ENCODE measurements at places on chromosomes 4 and X.

DNA sequence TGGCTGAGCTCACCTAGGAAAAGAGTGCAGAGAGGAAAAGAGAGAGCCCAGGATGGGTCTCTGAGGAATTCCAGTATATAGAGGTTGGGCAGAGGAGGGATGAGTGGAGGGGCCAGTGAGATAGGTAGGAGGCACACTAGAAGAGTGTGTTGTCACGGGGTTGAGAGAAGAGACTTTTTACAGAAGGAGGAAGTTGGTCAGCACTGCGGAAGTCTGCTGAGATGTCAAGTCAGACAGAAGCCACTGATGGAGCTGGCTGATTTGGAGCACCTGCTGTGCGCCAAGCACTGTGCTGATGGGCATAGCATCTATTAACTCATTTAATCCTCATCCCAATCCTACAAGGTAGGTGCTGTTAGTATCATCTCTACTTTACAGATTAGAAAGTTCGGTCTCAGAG lies 60.4 kb downstream of the EFNB1 start:
- no peak for DNase-seq

DNA sequence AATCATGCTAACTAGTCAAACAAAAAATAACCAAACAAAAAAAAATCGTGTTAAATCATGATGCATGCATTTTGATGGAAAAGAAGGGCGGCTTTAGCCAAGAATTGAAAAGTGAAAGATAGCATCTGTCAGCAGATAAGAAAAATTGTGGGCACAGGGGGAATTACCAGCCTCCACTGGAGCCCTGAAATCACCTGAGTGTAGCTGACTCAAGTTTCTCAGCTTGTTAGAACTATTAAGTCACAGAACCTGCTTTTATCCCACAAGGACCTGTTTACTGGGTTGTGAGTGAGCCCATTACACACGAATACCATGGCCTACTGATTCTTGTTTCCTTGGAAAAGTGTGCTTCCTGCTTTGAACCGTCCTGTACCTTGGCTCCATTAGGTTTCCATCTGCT lies 85.2 kb downstream of the COX18 start:
- no peak for DNase-seq

DNA sequence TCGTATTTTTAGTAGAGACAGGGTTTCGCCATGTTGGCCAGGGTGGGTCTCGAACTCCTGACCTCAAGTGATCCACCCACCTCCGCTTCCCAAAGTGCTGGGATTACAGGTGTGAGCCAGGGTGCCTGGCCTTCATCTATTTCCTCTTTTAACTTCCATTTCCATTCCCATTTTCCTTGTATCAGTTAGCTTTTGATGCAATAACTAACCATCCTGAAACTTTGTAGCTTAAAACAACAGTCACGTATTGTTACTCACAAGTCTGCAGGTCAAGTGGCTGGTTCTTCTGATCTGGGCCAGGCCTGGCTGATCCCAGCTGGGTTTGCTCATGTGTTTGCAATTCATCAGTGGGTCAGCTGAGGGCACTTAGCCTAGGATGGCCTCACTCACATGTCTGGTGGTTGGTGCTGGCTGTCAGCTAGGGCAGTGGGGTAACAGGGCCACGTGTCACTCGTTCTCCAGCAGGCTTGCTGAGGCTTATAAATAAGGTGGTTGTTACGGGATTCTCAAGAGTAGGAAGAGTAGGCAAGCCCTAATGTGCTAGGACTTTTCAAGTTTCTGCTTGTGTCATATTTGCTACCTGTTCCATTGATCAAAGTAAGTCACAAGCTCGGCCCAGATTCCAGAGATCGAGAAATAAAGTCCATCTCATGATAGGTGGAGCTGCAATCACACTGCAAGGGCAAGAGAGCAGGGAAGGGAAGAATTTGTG lies 88.2 kb downstream of the SOWAHB start:
- DNase-seq = no peak

DNA sequence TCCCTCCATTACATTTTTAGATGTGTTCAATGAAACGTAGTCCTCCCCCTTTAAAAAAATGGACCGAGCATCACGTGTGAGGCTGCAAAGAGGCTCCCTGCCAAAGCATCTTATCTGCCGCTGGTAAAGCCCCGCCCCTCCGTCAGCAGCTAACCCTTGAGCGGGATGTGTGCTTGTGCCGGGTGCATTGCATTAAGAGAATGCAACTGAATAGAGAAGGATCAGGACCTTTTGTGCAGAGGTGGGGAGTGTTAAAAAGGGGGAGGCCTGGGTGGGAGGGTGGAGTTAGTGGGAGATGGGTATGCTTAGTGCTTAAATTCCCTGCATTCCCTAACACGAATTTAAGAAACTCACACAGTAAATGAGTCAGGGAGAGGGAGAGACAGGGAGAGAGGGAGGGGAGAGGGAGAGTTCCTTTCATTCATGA lies 66.0 kb downstream of the TBL1X start:
- peak; percentile 48 for DNase-seq

- DNase-seq = no peak
Measured at GRCh38 chr4:2251795-2252529, 9.9 kb downstream of the MXD4 start.

DNA sequence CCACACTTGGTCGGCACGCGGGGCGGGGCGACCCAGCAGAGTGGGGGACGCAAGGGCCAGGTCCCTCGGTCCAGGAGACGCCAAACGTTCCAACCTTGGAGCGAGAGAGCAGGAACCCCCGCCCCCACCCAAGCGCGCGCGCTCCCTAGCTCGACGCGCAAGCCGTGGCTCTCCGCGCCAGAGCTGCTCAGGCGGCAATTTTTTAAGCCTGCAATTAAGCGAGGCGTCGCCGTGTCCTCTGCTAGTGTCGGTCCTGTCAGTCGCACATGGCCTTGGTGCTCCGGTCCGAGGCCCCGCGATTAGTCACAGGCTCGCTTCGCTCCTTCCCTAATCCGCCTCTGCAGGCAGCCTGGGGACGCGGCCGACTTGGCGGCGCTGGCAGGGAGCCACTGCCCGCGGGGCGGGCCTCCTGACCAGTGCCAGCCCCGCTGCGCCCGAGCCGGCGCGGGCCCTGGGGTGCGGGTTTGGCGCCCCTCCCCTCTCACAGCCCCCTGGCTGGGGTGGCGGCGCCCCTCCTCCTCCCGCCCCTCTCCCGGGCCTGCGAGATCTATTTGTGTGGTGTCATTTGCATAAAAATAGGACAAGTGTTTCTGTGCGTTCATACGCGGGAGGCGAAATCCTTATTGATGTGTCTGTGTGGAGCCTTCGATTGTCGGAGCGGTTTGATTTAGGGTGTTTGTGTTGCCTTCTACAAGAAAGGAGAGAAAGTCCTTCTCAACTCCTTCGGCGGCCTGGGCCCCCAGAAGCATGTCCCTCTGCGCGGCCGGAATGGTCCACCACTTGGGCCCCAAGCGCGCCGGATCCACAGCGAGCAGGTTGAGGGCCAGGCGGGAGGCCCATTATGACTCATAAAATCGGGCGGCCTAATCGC lies 9.8 kb upstream of the BCOR start:
- peak; percentile 26 for DNase-seq

- DNase-seq = no peak
Measured at GRCh38 chrX:145881175-145881995, 63.8 kb downstream of the SLITRK2 start.

DNA sequence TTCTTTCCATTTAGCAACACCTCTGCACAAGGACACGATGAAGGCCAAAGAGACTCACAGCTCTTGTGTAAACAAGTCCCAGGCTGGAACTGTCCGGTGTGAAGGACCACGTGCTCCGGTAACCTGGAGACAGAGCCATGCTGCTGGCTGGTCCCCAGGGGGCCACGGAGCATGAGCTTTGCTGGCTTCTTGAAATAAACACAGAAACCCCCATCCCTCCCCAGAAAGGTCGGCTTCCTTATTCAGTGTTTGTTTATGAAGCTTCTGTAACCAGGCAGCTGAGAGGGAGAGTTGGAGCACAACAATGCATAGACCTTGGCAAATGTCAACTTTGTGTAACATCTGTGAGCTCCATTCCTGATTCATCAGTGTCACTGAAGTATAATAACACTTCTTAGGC lies 109.4 kb downstream of the GPR143 start:
- no peak for DNase-seq

GRCh38 chrX:47751670-47752069 lies 85.0 kb upstream of the ZNF81 start:
- DNase-seq = peak; percentile 30

DNA sequence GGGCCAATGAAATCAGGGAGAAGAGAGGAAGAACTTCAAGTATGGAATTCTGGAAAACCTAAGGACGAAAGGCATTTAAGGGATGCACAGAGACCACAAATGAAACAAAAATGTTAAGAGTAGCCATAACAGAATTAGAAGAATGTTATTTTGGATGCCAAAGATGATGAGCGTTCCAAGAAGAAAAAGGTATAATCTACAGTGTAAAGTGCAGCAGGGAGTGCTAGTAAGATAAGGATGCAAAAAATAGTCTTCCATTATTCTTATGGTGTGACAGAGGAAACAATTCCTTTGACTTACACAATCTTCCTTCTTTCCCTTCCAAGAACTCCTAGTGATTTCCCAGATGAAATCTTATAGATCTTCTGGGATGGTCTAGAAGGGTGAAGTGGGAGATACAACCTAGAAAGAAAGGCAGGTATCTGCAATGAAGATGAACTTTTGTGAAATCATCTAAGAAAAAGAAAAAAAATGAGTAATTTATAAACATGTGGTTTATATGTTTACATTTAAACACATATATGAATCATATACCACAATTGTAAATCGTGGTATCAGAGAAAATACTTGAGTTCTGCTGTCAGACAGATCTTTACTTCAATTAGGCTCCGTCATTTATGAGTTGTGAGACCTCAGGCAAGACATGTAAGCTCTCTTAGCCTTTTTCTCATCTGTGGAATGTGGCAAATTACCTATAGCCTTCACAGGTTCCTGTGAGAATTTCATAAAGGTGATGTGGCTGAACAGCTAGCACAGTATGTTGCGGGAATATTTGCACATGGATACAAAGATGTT lies 8.1 kb downstream of the MORF4L2 start:
- DNase-seq = no peak

- DNase-seq = no peak
Measured at GRCh38 chr4:78222575-78223186, 165.6 kb downstream of the FRAS1 start.

DNA sequence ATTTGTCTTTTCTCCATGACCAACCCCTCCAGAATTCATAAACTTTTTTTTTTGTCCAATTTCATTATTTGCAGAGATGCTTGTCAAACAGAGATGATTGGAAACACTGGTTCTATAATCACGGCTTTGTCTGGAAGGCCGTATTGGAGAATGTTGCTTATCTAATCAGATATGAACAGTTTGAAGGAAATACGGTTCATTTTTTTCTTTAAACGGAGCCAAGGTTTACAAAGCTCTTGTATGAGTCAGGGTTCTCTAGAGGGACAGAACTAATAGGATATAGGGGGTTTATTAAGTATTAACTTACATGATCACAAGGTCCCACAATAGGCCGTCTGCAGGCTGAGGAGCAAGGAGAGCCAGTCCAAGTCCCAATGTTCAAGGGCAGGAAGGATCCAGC lies 1415.8 kb downstream of the C4orf33 start:
- DNase-seq = no peak

DNA sequence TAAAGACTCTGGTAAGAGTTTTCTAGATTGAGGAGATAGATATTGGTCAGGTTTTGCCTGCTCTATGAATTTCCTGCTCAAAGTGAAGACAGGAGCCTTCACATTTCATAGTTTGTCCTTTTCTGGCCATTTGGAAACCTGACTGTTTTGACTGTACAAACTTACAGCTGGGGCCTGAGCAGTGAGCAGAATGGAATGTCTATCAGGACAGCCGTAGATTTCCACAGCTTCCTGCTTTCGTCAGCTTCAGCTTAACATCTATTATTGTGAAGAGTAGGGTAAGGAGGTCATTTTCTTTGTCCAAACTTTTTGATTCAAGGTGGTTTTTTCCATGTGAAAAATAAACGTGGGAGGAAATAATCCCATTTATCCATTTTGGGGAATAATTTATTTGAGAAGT lies 124.3 kb upstream of the DIPK2B start:
- DNase-seq = no peak

- no peak for DNase-seq
Measured at GRCh38 chr4:11131491-11131890, 297.2 kb downstream of the HS3ST1 start.

DNA sequence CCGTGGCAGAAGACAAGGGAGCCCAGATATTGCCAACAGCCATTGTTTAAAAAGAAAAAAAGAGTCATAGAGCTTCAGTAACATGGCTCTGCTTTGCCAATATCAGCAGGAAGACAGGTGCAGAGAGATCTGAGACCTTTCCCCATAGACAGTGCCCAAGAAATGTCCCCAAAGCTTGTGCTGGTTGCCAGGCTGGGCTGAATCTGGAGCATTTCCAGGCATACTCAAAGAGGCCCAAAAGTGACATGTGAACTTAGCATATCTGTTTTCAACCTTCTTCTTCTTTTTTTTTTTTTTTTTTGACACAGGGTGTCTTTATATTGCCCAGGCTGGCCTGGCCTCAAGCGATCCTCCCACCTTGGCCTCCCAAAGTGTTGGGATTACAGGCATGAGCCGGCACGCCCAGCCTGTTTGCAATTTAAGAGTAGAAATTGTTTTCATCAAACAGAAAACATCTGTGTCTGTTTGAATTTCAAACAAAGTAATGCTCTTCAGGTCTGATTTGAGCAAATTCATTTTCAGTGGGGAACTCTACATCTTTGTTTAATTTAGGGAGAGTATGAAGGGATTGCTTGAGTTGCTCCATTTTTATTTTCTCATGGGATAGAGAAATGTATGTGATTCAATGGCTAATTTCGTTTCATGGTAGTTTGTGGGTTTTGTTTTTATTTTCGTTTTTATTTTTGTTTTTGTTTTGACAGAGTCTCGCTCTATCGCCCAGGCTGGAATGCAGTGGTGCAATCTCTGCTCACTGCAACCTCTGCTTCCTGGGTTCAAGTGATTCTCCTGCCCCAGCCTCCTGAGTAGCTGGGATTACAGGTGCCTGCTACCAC lies 56.6 kb upstream of the RBM47 start:
- no peak for DNase-seq

DNA sequence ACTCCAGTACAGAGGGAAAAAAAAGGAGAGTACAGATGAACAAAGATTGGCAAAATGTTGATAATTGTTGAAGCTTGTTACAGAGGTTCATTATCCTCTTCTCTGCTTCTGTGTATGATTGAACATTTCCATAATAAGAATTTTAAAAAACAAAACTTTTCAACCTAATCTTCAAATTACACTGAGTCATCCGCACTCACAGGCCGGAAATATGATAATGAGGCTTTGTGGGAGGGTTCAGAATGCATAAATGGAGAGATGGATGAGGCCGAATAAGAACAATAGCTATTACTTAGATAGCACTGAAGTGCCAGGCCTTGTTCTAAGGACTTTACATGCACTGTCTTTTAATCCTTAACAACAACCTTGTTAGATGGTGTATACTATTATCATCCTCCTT lies 4.6 kb upstream of the ERCC6L start:
- DNase-seq = no peak

GRCh38 chrX:153779891-153780677 lies 757 bp upstream of the SRPK3 start:
- no peak for DNase-seq

- DNase-seq = peak; percentile 40
Measured at GRCh38 chr4:114598191-114599121, at the start of gene UGT8. TSS of gene UGT8 (plus strand) at chr4:114598807. CDS start at chr4:114622881, 24,074 bp downstream.

DNA sequence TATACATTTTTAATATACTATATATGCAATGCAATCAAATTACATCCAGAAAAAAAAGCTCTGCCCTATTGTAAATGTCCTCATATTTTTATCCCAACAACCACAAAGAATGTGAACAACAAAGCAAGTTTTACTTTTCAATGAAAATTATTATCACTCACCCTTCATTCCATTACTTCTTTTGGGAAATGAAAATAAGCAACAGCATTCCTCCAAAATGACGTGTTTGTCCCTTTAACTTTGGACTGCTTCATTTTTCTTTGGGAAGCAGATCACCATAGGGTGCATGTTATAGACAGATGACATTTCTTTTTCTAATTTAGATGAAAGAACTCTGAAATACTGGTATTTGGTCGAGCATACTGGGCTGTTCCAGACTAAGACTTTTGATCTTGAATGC lies 667.1 kb upstream of the BOD1L1 start:
- DNase-seq = no peak
